ENCODE measurements at places on chromosomes 12 and 14. TPM values are rescaled to one million over a fixed set of nuclear protein-coding genes. Genes with fewer than 3 reads are reported as not detected.

The RABGGTA gene
- total RNA-seq, result 17.9 TPM

The CBLN3 gene
- 6.1 TPM for total RNA-seq

The GNS gene
- total RNA-seq, result 198 TPM

The EMP1 gene
- total RNA-seq, result 138 TPM

The TAS2R43 gene
- total RNA-seq, result not detected

The TAS2R30 gene
- 12.6 TPM for total RNA-seq

The VPS29 gene
- total RNA-seq, result 78.4 TPM

The SLC7A8 gene
- 98.6 TPM for total RNA-seq

The MYF5 gene
- not detected for total RNA-seq

The RAPGEF3 gene
- 18.6 TPM for total RNA-seq

The SLC25A47 gene
- not detected for total RNA-seq

The TAS2R7 gene
- not detected for total RNA-seq

The GLS2 gene
- not detected for total RNA-seq

The ERBB3 gene
- total RNA-seq, result 0.91 TPM

The ALDH1L2 gene
- 60.5 TPM for total RNA-seq

The RIPK3 gene
- total RNA-seq, result 180 TPM

The PLEKHD1 gene
- under 0.01 TPM for total RNA-seq
